ENCODE measurements at places on chromosomes 6 and 20.

GRCh38 chr20:57800791-57801430 lies 91.1 kb upstream of the PMEPA1 start:
- no peak for DNase-seq

- DNase-seq: no peak
Observed at GRCh38 chr20:23820493-23820892, 6.0 kb downstream of the CST2 start.

DNA sequence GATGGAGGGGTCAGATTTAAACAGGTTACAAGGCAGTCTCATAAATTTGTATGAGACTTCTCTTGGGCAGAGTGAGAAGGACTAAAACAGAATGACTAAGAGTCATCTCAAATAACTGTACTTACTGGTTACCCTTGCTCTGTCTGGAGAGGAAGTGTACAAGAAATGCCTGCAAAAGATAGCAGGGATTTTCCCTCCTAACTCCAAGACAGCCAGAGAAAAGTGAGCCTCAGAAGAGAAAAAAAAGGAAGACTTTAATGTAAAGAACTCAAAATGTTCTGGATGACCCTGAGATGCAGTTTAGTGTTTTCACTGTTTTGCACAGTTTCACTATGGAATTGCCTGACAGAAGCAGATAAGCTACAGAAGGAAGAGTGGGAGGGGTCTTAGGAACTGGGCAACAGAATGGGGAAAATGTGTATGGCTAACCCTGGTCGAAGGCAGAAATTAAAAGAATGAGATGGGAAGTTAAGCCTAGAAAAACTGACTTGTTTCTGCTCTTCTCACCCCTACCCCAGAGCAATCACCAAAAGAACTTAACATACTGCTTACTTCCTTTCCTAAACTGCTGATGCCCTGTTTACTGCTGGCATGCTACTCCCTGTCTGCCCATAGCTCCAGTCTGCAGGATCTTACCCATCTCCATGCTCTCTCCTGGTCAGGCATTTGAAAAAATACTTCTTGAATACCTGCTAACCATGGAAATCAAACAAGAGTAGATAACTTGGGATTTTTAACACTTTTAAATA lies 98.1 kb upstream of the MARCKS start:
- DNase-seq: no peak

- no peak for DNase-seq
Observed at GRCh38 chr6:144234399-144234798, 50.7 kb upstream of the UTRN start.

DNA sequence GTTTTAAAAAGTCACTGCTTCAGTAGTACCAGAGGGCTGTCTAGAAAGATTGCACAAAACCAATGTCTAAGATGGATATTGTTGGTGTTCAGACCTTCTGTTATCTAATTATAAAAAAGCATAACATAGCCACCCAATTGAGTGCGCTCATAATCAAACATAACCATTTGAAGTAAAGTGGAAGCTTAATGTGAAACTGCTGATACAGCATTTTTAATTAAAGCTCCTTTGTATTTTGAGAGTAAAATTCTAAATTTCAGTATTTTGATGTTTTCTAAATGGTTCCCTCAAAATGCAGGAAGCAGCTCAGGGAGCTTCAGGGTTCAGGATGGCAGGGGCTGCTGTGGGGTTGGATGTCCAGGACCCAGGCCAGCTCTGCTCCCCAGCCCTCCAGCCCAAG lies 291.8 kb upstream of the ZFP64 start:
- DNase-seq: no peak

GRCh38 chr6:53793318-53794136 lies 1.3 kb upstream of the LRRC1 start:
- DNase-seq: no peak

DNA sequence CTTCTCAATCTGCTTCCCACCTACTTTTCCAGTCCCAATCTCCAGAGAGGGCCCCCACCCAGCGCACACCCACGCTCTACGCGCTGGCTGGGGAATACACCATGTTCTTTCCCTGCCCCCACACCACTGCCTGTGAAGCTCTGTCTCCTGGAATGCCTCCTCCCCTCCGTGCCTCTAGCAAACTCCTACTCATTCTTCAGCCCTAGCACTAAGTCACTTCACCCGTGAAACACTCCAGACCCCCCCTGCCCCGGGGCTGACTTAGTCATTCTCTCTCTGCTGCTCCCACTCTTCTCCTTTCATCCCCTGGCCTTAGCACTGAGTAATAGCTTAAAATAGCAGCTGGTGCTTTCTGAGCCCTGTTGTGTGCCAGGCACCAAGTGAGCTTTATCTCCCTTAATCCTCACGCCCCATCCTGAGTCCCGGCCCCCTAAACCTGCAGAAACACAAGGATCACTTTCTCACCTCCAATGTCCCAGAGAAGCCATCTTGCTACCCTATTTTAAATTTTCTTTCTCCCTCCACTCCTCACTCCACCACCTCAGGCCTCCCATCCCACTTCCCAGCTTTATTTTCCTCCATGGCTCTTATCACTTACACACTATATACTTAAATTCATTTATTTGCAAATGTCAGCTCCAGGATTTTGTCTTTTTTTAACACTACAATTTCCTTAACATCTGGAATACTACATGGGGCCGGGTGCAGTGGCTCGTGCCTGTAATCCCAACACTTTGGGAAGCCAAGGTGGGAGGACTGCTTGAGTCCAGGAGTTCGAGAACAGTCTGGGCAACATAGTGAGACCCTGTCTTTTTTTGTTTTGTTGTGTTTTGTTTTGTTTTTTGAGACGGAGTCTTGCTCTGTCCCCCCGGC lies 6.3 kb upstream of the PARD6B start:
- DNase-seq: no peak

GRCh38 chr6:113584767-113585166 lies 272.4 kb upstream of the MARCKS start:
- no peak for DNase-seq

- no peak for DNase-seq
Observed at GRCh38 chr6:51844336-51844735, 243.1 kb downstream of the PKHD1 start.

DNA sequence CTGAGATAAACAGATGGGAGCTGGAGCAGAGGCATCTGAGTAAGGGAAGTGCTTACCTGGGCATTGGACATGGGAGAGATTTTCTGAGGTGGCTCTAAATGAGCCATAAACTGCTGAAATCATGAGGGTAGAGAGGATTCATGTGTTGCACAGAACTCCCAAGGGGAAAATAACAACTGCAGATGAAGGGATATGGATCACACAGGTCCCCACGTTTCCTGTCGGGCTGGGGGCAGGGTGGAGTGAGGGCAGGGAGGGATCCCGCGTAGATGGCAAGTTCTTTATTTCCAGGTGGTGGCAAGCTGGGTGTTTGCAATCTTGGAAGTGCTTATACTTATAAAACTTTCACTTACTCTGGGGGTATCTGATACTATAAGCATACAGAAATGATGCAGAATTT lies 422.6 kb upstream of the FLRT3 start:
- DNase-seq: no peak

DNA sequence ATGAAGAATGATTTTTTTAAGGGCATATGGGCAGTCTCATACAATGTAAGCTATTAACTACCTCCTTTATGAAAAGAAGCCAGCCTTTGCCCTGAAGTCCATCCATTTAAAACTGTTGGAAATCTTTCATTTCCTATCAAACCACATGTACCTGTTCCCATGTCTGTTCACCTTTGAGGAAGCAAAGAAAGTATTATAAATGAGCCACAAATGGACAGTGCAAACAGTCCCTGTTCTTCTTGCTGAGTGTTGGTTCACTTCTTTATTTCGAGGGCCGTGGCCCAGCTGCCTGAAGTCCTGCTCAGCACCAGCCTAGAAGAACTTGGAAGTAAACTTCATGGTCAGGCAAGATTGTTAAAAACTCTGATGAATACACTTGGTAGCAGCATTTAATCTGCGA lies 112.4 kb downstream of the TMEM242 start:
- DNase-seq: no peak

GRCh38 chr6:82083646-82084045 lies 163.9 kb downstream of the IBTK start:
- no peak for DNase-seq

- DNase-seq: no peak
Observed at GRCh38 chr6:87670707-87671106, 31.3 kb downstream of the AKIRIN2 start.

DNA sequence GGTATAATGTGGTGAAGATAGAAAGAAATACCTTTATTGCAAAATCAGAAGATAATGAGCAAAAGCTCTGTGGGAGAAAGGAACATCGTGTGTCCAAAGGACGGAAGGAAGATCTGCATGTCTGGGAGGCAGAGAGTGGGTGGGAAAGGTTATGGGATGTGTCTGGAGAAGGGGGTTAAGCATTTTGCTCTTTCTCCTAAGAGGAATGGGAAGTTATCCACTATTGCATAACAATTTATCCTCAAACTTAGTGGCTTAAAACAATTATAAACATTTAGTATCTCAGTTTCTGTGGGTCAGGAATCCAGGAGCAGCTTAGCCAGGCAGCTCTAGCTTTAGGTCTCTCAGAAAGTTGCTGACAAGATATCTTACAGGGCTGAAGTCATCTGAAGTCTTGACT lies 229.1 kb upstream of the CITED2 start:
- no peak for DNase-seq

GRCh38 chr20:23381876-23382275 lies 19.9 kb downstream of the GZF1 start:
- no peak for DNase-seq

DNA sequence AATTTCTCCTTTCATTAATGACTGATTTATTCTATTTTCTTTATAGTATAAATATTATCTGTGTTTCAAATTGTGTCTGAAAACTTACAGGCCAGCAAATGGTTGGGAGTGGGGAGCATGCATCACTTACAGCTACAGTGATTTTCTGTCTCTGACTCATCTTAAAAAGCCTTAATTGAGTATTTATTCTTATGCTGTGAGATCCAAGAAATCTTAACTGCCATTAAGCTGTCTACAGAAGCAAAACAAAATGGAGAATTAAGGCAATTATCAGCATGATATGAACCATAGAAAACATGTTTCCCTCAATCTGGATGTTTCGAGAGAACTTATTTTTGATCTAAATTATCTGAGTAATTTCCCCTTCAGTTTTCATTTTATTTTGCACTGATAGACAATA lies 831.2 kb downstream of the KIF16B start:
- DNase-seq: no peak

GRCh38 chr6:135014353-135014832 lies 40.2 kb downstream of the HBS1L start:
- DNase-seq: no peak

- no peak for DNase-seq
Observed at GRCh38 chr6:50992704-50993625, 174.3 kb downstream of the TFAP2B start.

GRCh38 chr6:45419571-45420082 lies 41.9 kb upstream of the SUPT3H start:
- no peak for DNase-seq

GRCh38 chr6:169533301-169534038 lies 168.4 kb downstream of the WDR27 start:
- no peak for DNase-seq

- no peak for DNase-seq
Observed at GRCh38 chr6:48078120-48078519, 32.9 kb downstream of the PTCHD4 start.

DNA sequence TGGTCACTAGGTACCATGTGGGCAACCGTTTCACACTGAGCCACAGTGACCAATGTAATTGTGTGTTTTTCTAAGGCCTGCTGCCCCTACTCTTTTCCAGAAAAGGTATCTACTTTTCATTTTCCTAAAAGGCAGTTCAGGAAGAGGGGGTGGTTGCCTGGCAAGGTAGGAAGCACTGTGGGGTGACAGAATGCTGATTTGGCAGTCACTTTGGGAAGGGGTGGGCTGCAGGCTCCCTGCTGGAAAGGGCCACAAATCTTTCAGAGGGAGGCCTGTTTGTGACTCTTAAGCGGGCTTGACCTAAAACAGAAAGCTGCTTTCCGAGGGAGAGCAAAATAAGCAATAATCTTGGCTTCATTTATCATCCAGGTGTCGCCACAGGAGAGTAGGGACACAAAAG lies 5.2 kb upstream of the NNAT start:
- DNase-seq: no peak

DNA sequence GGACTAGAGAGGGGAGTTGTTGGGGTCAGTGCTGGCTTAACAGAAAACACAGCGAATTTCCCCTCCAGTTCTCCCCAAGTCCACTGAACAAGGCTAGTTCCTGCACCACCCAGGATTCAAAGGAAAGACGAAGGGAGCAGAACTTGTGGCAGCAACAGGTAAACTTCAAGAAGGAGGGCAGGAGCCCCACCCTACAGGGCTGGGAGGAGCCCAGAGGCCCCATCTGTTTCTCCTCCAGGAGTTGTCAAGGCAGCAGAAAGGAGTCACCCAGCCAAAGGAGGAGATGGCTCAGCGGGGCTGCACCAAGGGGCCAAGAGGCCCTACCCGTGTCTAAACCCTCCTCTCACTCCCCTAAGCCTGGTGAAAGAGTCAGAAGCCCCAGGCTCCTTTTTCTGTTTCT lies 1.7 kb downstream of the SAPCD1 start:
- no peak for DNase-seq

DNA sequence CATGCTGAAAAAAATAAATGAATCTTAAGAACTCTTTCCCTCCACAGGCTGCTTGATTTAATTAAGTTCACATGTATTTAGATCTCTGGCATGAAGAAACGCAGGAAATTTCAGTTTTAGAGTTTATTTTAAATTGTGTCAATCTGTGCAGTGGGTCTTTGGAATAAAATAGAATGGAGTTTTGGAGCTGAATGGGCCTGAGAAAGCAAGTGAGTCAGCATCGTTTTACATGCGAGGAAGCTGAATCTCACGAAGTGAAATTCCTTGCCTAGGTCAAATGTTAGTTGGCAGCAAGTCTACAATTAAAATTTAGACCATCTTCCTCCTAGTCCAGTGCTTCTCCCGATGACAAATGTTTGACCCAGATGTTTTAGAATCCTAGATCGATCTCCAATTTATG lies 22.4 kb downstream of the MAP7 start:
- no peak for DNase-seq

DNA sequence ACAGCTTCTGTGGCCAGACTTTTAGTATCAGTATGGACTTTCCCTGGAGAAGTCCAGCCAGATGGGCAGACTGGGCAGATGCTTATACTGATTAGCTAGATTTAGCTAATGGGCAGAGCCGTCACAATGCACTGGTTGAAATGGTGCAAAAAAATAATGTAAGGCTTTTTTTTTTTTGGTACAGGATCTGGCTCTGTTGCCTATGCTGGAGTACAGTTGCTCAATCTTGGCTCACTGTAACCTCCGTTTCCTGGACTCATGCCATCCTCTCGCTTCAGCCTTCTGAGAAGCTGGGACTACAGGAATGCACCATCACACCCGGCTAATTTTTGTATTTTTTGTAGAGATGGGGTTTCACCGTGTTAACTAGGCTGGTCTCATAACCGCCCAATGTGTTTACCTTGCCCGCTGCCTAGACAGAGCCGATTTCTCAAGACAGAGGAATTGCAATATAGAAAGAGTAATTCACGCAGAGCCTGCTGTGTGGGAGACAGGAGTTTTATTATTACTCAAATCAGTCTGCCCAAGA lies 16.4 kb upstream of the KIFC1 start:
- DNase-seq: no peak

GRCh38 chr6:148389086-148389485 lies 46.4 kb downstream of the SASH1 start:
- DNase-seq: no peak

DNA sequence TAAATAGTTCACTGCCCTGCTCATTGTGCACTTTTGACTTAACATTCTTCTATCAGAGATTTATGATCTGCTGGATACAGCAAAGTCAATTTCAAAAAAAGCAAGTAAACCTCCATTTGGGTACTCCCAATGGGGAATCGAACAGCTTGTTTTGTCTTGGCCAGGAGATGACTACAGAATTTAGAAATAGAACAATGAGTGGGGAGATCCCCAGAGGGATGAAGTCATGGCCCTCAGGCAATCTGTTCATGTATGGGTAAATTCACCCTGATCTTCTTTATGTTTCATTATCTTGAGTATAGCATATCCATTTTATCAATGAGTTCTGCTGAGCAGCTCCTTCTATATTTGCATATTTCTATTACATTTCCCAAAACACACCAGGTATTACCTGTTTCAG lies 1681.9 kb downstream of the HACE1 start:
- DNase-seq: no peak

Measured in GM12892 (cell line).